ENCODE measurements at places on chromosomes 1 and 21.

GRCh38 chr1:58986996-58987767, 203.3 kb upstream of the JUN start:
- no peak for DNase-seq

- no peak for DNase-seq
These were observed 1.9 kb upstream of the HIVEP3 start for GRCh38 chr1:41920658-41921057.

DNA sequence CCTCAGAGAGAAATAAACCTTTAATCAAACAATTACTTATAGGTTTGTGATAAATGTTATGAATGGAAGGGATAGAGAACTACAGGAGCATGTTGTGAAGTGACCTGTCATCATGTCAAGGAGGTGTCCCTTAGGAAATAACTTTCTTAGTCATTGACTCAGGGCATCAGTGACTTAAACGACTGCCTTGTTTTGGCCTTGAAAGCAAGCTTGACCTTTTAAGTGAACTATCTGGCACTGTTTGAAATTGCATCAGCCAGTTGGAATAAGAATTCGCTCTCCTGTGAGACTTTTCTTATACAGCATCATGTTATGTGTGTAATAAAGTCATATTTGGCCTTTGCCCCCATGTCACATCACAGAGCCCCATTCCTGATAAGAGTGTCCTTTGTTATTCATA, 30.9 kb downstream of the LRRC8B start:
- DNase-seq, result no peak

GRCh38 chr1:47436979-47437446, 831 bp upstream of the FOXD2 start:
- peak; percentile 56 for DNase-seq

GRCh38 chr1:52054496-52055065, 410 bp downstream of the TXNDC12 start:
- DNase-seq, result no peak

DNA sequence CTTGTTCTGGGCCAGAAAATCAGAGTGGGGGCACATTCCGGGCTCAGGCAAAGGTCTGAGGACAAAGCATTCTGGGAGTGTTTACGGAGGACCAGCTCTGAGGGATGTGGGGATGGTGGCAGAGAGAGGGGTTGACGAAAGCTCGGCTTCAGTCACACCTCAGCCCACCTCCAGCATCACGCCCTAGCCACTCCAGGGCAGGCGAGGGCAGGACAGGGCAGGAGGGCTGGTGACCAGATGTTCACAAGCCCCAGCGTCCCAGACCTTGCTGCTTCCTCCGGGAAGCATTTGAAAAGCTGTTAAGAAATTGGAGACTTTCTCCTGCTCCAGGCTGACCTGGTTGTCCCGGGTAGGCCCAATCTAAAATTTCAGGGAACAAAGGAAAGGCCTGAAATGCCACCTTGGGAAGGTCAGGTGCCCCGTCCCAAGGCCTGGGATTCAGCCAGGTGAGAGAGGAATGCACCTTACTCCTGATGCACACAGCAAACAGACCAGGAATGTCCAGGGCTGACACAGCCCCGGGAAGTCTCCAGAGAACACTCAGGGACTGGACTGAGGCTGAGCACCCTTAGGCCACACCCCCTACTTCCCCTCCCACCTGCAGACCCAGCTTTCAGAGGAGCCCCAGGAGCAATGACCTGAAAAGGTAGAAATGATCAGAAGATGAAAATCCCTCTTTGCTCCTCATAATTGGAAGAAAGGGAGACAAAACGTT, 71.9 kb upstream of the KLHDC7A start:
- DNase-seq, result no peak

DNA sequence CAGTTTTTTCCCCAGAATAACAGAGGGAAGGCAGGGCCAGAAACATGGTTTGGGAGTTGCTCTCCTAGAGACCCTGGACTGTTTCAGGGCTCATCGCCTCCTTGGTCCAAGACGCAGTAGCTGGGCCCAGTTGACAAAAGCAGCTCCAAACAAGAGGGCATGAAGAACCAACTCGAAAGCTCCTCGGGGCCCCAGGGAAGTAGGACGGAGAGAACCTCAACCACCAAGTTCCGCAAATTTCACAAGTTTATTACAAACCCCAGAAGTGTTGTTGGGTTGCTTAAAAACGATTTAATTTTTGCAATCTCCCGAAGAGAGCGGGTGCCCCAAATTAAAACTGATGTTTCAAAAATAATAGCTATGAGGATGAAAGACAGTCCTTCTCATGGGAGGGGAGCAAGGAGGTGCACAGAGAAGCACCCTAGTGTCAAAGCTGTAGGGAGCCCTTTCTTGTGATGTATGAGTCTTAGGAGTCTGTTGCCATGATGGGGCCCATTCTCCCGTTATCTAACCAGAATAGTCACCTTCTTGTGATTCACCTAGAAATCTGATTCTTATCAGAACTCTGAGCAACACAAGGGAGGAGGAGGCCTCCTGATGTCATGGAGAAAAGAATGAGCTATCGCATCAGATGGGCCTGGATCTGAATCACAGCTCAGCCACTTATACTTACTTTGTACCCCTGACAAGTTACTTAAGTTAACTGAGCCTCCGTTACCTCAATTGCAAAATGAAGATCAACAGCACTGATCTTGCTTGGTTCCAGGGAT, 165.7 kb upstream of the IRF2BP2 start:
- no peak for DNase-seq

DNA sequence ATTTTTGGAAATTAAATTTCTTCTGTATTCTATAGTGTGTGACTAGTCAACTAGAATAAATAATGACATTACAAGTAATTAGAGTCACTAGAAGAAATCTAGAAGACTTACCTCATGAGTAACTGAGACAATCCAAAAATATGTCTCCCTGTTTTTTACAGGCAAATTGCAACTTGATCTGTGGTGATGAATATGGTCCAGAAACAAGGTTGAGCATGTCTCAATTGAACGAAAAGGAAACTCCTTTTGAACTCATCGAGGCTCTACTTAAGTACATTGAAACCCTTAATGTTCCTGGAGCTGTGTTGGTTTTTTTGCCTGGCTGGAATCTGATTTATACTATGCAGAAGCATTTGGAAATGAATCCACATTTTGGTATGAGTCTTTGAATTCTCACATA, 36.7 kb downstream of the DHX9 start:
- DNase-seq, result no peak

GRCh38 chr1:116166655-116167054, 55.5 kb downstream of the MAB21L3 start:
- DNase-seq, result no peak

Data from GM03348 (cell line).